ENCODE measurements at places on chromosomes 5 and 9.

DNA sequence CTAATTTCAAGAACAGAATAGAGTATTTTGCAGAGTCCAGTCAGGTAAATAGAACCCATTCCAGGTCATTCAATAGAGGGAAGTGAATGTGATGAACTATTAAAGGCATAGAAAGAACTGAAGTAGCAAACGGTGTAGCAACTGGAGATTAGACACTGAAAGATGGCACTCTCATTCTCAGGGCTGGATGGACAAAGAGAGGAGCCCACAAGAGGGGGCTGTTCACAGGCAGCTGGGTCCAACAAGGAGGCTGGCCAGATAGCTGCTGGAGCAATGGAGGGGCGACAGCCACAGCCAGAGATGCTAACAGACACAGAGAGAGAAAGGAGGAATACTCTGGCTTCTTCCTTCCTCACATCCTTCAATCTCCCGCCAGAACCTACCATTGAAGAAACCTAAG lies 93.1 kb upstream of the SMARCA2 start:
- DNase-seq, result no peak

DNA sequence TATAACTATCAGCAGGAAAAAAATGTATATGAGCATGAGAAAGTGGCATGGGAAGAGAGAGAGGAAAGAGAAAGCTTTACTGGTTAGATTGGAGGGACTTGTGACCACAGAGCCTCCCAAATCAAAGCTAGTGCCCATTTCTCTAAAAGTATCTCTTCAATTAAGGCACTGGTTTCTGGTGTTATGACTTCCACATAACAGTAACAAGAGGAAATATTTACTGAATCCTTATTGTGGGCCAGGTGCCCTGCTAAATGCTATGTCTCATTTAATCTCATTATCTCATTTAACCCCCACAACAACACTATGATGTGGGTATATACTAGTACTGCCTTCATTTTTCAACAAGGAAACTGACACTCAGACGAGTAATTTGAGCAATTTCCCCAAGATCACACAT lies 221.5 kb downstream of the EBF1 start:
- no peak for DNase-seq

DNA sequence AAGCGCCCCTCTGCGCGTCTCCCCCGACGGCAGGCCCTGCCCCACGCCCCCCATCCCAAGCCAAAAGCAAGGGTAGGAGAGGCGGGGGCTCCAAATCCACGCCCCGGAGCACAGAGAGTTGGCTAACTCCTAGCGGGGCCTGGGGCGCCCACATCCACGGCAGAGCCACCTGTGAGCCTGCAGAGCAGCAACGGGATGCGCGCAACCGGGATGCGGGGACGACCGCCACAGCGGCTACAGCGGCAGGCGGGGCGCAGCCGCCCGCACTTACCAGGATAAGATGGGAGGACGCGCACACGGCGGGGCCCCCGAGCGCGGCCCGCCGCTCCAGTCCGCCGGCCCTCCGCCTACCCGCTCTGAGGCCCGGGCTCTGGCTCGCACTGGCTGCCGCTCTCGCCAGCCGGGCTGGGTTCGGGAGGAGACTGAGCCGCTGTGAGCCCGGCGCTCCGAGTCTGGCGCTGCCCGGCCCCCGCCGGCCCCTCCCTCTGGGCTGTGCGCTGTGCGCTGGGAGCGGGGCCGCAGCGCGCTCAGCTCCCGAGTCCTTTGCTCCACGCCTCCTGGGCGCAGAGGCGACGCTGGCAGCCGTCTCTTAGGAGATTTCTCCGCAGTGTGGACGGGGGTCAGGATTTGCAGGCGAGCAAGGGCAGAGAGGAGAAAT lies at the start of gene SLC24A2:
SLC24A2 (minus strand) TSS at position 424 of the 658 bp plus-strand sequence.
- no peak for DNase-seq

DNA sequence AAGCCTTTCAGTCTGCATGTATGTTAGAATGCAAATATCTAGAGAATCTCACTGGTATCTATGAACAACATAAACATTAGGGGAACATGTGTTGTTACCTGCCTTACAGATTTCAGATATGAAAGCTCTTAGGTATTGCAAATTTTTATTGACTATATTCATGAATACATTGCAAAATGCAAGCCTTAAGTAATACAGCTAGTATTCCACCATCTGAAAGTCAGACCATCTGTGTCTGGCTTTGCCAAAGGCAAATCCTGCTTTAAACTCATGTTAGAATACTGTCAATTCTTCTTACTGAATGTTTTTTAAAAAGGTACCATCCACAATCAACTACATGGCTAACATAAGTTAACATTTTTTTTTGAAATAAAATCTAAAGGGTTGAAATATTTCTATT lies 215.6 kb downstream of the AP3B1 start:
- no peak for DNase-seq

Measured in activated effector memory CD4-positive, alpha-beta T cell treated with Interleukin-2 at 50 U/mL for 16 hours (primary cell).